Neural progenitor cell (in vitro differentiated cells): ENCODE measurements at places on chromosomes 16 and 17.
A peak's percentile ranks its signal among the peaks of the same experiment; 100 is the strongest.

DNA sequence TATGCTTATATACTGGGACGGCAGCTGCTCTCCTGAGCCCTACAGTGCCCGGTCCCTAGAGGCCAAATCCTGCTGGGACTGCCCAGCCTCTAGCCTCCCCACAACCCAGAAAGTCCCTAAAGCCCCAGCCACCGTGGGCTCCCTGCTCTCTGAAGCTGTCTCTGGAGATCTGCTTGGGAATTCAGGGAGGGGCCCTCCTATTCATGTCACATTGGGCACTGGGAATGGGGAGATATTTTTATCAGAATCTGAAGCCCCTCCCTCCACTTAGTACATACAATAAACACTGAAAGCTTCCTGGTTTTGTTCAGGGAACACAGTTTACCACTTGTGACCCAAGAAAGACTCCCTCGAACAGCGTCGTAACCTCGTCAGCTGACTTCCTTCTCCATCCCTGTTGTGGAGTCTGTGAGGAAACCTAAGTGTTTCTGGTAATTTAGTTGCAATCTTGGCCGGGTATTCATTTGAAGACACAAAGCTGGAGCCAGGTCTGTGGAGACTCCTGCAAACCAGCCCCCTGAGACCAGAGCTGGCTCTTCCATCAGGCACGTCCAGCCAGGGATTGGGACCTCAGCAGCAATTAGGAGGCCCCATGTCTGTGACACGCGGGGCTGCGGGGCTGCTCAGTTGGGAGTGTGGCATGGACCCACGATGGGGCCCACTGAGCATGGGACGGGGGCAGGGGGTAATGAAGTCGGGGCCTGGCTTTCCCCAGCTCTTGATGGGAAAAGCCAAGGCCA, 38.5 kb downstream of the PGS1 start:
- no peak for DNase-seq

- no peak for DNase-seq
These were observed 82.3 kb downstream of the SDR42E1 start for GRCh38 chr16:81928975-81929374.

DNA sequence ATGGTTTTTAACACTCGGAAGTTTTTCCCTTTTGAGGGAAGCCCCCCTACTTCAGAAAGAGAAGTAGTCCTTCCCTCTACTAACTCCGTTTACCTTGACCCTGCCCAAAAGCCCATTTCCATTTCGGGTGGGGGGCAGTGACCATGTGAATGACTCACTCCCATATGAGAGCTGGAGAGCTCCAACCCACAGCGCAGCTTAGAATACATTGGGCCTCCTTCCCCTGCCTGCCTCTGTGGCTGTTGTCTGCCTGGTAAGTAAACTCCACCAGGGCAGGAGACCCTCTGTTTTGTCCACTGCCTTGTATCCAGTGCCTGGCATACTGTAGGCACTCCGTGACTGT, 985 bp downstream of the SGSM2 start:
- DNase-seq = peak; percentile 19

DNA sequence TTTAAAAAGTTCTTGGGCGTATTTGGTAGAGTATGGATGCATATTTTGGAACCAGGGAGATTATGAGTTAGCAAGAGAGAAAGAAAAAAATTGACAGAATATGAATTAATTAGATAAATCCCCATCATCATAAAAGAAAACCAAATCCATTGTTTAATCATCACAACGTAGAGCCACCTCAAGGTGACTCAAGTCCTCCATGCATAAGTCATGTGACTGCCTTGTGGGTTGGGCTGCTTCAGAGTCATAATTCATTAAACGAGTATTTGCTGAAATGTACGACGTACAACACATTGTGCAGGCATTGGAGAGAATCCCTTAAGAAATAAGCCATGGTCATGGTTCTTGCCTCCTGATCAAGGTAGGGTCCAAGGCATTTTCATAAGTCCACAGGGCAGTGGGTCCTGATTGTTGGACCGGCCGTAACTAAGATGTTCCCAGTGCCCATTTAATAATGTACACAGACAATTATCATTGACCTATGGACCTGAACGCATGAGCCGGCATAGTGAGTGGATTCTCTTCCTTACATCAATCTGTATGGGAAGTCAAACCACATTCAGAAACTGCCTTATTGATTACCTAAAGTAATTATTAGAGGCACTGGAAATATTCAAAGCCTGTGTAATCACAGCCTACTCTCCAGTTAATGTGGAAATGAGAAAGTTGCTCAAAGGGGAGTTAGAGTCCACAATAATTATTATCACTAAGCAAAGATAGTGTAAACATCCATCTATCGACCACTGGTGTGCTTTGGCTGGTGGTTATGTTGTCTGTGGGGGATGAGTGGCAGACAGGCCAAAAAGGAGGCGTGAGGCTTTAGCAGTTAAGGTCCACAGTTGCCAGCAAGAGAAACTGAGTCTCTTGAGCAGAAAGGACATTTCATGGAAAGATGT, 165.4 kb downstream of the PITPNC1 start:
- DNase-seq = no peak

DNA sequence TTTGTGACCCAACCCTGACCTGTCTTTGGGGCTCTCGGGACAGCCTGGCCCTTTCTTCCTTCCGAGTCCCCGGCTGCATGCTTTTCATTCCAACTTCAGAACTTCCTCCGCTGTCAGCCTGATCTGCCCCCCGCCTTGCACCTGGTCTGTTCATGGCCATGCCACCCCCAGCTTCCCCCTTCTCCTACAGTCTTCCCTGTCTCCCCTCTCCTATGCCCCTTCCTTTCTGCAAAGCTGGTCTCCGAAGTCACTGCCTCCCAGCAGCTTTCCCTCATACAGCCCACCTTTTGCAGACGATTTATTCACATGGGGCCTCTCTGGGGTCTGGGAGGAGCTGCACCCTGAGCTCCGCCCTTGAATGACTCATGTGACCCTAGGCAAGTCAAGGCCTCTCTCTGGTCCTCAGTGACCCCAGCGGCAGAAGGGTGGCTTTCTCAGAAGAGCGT, 47.1 kb upstream of the SDK2 start:
- no peak for DNase-seq

- peak; percentile 3 for DNase-seq
These were observed 113.6 kb upstream of the MON1B start for GRCh38 chr16:77077256-77077922.

DNA sequence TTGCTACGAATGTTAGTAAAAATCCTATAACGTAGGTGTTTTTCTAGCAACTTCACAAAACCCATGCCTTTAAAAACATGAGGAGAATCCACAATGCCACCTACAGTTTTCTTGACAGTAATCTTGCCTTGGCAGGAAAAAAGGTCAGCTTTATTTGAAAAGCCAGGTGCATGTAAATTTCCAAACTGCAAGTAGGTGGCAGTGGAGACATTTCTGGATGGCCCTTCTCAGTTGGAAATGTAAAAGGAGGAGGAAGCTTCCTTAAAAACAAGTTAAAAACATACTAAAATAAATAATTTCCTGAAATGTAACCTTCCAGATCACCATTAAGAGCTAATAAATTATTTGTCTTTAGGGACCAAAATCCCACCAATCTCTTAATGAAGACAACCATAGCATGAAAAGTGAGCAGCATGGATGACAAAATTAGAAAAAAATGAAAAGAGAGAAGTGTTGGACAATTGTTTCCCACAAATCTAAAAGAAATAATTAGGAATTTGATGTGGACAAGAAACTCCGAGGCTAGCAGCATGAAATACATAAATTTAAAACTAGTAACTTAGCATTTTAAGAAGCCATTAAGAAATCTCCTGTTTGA, 152.2 kb downstream of the SNX11 start:
- peak; percentile 38 for DNase-seq

GRCh38 chr17:41394254-41394996, 3.0 kb downstream of the KRT31 start:
- no peak for DNase-seq

- DNase-seq = peak; percentile 92
These were observed 12.5 kb downstream of the SAMD14 start for GRCh38 chr17:50117202-50118051.
